ENCODE measurements at places on chromosomes 16 and 17.

DNA sequence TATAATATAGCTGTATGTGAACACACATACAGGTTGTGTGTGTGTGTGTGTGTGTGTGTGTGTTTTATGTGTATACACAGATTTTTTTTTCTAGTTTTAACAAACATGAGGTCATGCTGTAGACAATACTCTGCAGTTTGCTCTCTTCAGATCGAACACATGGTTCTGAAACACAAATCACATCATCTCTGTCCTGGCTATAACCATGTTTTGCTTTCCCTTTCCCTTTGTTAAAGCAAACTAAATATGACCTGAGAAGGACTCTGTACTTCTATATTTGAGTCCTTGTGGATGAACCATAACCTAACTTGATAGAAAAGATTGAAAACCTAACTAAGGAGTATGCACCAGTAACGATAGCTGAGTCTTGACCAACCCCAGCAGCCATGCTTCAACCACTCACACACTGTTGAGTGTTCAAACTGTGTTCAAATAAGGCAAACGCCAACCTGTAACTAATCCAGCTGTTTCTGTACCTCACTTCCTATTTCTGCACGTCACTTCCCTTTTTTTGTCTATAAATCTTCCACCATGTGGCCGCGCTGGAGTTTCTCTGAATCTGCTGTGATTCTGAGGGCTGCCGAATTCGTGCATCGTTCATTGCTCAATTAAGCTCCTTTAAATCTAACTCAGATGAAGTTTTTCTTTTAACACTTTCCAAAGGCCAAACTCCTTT is 303.8 kb downstream of the HS3ST3B1 start:
- DNase-seq = peak; percentile 83

DNA sequence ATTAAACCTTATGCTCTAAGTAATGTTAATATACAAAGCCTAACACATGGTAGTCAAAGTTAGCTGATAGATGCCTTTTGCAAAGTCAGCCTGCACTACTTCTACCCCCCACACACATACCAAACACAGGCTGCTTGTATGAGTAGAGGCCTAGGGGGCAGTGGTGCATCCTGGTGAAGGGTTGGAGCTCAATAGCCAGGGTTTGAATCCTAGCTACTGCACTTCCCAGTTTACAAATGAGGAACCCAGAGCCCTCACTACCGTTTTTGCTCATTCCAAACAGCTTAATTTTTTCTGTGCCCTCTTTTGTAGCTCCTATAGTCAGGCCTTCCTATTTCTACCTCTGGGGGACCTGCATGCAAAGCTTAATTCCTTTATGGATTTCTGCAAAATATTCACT is 18.9 kb upstream of the HYDIN start:
- peak; percentile 18 for DNase-seq

- DNase-seq = peak; percentile 53
Measured at GRCh38 chr17:40191237-40192208, 14.3 kb downstream of the RAPGEFL1 start.

DNA sequence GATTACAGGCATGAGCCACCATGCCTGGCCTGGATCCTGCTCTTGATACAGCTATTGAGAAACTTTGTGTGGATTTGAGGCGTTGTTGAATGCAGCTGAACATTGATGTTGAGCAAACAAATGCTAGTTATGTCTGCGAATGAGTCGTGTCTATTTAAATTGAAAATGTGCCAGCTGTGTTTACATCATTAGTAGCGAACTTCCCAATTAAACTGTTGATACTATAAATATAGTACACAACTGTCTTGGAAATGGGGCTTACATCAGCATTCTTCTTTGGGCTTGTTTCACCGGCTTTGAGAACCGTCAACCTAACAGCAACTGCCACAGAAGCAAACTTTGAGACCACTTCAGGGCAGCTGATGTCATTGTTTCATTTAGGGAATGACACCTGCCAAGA is 251.9 kb downstream of the RBFOX1 start:
- no peak for DNase-seq

DNA sequence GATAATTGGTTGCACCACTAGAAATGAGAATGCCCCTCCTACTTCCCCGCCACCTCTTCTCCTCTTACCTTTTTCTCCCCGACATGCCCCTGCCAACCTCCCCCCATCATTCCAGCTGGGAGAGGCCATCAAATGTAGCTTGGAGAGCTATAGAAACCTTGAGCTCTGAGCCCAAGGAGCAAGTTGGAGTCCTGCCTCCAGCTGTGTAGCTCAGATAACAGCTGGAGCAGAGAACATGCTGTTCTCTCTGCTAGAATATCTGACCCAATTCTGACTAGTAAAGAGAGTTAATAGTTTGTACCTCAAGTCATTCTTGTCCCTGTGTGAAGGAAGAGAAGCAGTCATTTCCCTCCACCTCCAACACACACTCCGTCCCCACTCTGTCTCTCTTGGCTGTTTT is 490.3 kb downstream of the MAF start:
- DNase-seq = no peak

DNA sequence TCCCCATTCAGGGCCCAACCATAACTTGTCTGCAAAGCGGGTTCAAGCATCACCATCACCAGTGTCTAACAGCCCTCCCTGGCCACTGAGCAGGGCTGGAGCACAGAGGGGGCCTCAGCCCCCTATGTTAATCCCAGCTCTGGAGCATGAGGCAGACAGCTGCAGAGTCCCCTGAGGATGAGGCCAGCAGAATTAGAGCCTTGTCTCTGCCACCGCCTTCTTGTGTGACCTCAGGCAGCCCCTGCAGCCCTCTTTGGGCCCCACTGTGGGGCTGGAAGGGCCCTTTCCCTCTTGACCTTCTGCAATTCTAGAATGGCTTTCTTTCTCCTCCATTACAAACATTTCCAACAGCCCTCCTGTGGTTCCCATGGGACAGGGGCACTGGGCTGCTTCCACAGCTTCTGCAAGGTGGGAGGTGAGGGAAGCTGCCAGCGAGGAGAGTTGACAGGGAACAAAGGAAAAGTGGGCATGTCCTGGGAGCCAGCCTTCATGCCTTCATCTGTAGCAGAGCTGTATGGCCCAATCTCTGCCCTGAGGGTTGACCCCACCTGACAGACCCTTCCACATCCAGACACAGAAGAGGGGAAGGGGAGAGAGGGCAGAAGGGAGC is 65.7 kb downstream of the TMEM132E start:
- no peak for DNase-seq

DNA sequence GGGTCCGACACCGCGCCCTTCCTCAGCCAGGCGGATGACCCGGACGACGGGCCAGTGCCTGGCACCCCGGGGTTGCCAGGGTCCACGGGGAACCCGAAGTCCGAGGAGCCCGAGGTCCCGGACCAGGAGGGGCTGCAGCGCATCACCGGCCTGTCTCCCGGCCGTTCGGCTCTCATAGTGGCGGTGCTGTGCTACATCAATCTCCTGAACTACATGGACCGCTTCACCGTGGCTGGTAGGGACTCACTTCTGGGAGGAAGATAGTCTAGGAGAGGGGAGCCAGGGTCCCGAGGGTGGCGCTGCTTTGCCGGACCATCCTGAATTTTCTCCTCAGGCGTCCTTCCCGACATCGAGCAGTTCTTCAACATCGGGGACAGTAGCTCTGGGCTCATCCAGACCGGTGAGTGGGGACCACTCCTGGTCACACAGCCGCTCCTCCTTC is 601 bp downstream of the SPNS1 start:
- DNase-seq = no peak

- DNase-seq = no peak
Measured at GRCh38 chr16:68636064-68636560, 9.0 kb upstream of the CDH3 start.

GRCh38 chr16:84940670-84941551 is 70.4 kb downstream of the ZDHHC7 start:
- DNase-seq = no peak

GRCh38 chr16:68452176-68452575 is 3.9 kb upstream of the SMPD3 start:
- DNase-seq = no peak

DNA sequence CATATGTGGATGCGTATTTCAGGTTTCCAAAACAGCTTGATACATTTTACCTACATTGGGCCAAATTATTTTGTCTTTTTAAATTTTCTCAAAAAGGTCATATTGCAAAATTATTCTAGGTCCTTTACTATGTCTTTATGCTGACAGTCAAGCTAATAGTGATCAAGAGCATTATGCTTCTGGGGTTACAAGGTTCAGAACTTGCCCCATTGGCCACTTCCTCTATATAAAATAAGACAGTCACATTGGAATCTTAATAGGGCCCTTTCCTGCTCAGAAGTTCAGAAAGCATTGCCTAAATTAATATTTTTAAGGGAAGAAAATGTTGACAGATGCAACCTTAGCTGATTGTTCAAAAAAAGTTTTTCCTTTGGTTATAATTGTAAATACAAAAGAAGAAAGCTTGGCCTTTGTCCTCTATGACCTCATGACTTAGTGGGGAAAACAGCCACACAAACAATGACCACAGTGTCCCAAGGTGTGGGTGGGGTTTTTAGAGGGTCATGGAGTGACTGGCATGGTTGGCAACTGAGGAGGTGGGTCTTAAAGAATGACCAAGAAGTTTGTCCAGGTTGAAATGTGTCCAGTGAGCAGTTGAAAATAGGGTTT is 11.8 kb upstream of the RAB11FIP4 start:
- no peak for DNase-seq

GRCh38 chr16:22813948-22814710 is at the start of gene HS3ST2:
Gene HS3ST2, plus strand, starts transcription at chr16:22814162. Its CDS starts 449 bp downstream, at chr16:22814611.
- no peak for DNase-seq

DNA sequence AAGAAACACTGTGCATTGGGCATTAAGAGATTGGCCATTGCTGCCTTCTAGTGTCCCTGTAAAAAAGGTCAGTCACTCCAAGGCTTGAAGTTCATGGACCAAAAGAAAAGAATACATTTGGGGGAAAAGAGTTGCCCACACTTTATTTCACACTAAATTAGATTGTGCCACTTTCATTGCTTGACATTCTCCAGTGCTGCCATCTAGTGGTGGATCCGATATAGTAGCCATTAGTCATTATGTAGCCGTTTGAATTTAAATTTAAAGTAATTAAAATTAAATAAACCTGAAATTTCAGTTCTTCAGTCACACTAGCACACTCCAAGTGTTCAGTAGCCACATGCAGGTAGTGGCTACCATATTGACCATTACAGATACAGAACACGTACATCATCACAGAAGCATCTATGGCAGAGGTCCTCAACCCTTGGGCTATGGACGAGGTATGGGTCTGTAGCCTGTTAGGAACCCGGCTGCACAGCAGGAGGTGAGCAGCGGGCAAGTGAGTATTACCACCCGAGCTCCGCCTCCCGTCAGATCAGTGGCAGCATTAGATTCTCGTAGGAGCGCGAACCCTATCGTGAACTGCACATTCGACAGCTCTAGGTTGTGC is 21.9 kb upstream of the CDH5 start:
- DNase-seq = no peak

- DNase-seq = peak; percentile 50
Measured at GRCh38 chr17:47225436-47225858, 16.3 kb downstream of the MYL4 start.

DNA sequence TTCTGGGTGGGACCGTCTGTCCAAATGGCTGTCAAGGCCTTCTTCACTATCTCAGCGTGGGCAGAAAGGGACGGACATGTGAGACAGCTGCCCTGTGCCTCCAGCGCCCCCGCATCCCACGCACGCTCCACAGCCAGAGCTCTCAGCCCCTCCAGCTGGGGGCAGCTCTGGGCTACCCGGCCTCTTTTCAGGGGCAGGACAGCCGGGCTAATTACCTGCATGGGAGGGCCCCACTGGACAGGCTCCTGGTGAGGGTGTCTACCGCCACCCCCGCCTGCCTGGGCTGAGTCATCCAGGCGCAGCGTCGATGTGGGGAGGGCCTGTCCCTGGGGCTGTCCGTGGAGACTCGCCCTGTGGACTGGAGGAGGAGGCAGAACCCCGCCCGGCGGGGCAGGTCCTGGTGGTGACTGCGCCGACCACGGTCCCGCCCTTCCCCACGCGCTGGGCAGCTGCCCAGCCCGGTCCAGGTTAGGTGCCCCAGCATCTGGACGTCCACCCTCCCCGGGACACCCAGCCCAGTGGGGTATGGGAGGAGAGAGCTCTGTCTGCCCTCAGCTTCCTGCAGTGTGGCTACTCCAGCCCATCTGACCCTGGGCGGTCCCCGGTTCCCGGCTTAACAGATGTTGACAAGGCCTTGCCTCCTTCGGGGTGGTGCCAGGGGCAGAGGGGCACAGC is 5.9 kb upstream of the METRNL start:
- DNase-seq = peak; percentile 37

- no peak for DNase-seq
Measured at GRCh38 chr16:75378616-75379015, 54.7 kb downstream of the CFDP1 start.

GRCh38 chr16:57388359-57389086 is 16.0 kb upstream of the CCL17 start:
- DNase-seq = no peak

DNA sequence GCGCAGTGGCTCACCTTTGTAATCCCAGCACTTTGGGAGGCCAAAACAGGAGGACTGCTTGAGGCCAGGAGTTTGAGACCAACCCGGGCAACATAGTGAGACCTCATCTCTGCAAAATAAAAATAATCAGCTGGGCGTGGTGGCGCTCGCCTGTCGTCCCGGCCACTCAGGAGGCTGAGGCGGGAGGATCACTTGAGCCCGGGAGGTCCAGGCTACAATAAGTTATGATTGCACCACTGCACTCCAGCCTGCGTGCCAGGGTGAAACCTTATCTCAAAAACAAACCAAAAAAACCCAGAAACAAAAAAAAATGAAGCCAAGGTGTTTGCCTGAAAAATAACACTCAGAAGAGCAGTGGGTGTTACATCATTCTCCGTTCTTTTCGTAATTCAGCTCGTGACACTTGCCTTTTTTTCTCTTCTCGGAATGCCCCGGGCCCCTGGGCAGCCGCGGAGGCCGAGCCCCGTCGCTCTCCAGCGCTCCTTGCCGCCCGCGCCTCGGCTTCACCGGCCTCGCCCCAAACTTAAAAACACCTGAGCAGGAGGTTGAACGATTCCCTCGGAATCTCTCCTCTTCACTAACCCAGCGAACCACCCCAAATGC is 17.0 kb downstream of the PRCD start:
- DNase-seq = peak; percentile 93

DNA sequence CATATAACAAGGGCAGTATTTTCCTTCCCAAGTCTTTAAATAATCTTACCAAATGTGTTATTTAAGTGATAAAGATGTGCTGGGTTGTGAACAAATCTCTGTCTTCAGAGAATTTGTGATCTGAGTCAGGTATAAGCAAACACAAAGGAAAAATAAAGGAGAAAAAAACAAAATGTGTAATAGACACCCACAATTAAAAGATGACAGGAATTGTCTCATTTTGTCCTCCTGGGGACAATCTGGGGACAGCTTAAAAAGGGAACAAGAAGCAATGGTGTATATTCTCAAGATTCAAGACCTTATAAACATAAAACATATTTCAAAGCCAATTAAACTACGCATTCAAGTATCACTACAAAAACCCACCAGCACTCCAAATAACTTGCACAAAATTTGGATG is 107.2 kb downstream of the TRIM37 start:
- DNase-seq = no peak

- no peak for DNase-seq
Measured at GRCh38 chr16:56331399-56331798, 93.9 kb downstream of the AMFR start.

GRCh38 chr16:27991876-27992275 is 71.6 kb downstream of the GSG1L start:
- no peak for DNase-seq

All from CD14-positive monocyte (primary cell).